ENCODE measurements at places on chromosomes 11 and 22.
A peak's percentile ranks its signal among the peaks of the same experiment; 100 is the strongest.

- DNase-seq = no peak
These were observed 30.0 kb downstream of the LINC01488 start for GRCh38 chr11:69511358-69512055.

DNA sequence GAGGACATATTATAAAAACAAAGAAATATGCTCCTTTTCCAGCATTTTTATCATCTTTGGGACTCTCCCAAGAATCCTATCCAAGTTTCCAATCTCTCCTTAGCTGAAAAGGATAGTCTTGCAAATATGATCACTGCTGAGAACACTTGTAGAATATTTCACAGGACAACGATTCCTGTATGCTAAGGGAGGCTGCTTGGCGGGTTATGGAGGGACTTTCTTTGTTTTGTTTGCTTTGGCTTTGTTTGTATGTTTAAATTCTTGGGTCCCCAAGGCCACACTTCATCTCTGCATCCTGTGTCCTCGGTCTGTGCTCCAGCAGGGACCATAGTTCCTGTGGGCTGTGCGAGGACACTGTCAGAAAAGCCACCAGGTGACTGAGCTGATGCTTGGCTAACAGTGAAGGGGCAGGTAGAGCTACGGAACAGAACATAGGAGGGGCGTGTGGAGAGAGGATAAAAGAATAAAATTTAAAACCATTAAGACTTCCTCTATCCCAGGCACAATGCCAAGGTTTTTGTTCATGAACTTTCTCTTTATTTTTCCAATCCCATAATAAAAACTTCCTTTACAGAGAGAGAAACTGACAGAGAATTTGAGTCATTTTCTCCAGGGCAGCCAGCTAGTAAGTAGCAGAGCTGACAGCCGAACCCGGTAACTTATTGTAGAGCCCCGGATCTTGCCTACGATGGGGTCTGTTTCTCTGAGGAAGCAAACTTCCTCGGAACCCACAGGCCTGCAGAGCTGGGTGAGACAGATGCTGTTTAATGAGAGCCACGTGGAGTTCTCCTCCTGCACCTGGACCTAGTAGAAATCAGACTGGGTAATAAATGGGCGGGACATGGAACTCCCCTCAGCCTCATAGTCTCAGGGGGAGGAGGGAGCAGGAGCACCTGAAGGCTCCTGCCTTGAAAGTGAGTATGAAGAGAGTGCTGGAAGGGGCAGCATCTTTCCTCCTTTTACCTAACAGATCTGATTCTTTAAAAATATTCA, at the start of gene IZUMO1R:
TSS of gene IZUMO1R (plus strand) at position 615 of the 993 bp plus-strand sequence. CDS start 1,057 bp downstream, outside the sequence.
- DNase-seq = no peak

GRCh38 chr11:128501632-128502549, 85.5 kb downstream of the ETS1 start:
- no peak for DNase-seq

- DNase-seq = no peak
These were observed 58.7 kb downstream of the GAS2 start for GRCh38 chr11:22725079-22725478.

DNA sequence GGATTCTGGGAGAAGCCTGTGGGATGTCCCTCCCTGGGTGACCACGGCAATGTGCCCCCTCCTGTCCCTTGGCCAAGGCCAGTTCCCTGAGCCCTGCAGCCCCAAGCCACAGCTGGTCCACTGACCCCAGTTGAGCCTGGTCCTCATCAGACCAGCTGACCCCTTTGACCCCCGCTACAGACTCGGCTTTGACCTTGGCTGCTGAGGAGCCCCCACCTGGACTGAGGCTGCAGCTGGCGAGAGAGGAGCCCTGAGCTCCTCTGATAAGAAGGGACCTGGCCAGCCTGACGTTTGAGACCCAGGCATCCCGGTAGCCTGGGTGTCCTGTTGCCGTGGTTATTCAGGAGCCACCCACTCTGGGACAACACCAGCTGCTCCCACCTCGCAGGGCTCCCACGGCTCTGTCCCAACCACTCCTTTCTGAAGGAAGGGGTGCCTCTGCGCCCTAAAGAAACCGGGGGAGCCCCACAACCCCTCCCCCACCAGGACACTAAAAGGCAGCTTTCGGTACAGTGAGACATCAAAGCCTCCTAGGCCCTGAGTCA, 3.0 kb downstream of the ASCL2 start:
- no peak for DNase-seq

- DNase-seq = no peak
These were observed 65.4 kb upstream of the ZC3H12C start for GRCh38 chr11:110027627-110028371.

DNA sequence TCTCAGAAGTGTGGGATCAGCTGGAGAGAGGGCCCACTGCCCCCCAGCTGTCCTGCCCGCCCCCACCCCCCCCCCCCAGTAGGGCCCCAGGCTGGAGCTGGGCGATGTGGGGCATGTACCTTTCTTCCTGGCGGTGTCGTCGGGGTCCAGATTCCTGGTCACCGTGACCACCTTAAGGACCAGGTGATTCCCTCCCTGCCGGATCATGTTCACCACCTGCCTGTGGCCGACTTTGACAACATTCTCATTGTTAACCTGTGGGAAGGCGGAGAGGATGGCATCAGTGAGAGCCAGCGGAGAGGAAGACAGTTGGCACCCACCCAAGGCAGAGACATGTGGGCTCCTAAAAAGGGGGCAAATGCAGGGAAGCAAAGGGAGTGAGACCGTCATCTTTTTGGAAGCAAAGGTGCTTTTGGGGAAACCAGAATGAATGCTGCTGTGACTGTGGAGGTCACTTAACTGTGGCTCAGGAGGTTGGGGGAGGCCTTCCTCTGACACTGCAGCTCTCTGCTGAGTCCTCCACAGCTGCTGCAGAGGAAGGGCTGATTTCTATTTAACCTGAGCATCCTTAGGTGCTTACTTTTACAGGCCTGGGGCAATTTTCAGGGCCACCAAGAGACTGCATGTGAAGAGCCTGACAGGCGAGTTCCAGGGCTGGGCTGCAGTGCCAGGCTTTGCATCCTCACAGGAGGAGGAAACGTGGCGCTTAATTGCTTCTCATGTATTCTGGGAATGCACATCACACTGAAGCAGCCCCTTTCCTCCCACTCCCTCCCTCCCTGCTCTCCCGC, 104.5 kb downstream of the CTTN start:
- no peak for DNase-seq

- no peak for DNase-seq
These were observed 32.3 kb downstream of the ARVCF start for GRCh38 chr22:19984201-19984753.

DNA sequence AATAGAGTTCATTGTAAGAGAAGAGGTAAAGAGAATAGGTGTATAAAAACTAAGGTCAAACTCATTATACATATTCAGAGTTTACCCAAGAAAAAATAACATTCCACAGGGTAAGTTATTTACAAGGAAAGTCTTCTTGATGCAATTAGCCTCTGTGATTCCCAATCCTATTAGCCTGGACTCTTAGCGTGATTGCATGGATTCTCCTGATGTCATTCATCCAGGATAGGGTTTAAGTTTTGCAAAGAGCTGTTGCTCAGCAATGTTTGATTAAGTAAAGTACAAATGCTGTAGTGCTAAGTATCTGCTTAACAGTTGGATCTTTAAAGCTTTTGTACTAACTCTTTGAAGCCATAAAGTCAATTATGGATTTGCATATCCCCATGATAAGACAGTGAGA, 767.8 kb upstream of the LUZP2 start:
- no peak for DNase-seq

GRCh38 chr11:95330302-95330701, 99.3 kb upstream of the SESN3 start:
- DNase-seq = no peak

- no peak for DNase-seq
These were observed 281.9 kb downstream of the CADM1 start for GRCh38 chr11:115222218-115222862.

- no peak for DNase-seq
These were observed 844 bp downstream of the APOL6 start for GRCh38 chr22:35649026-35649553.

GRCh38 chr11:107457205-107457557, 444 bp downstream of the CWF19L2 start:
- no peak for DNase-seq

- DNase-seq = peak; percentile 92
These were observed at the start of gene FOXRED2 for GRCh38 chr22:36506637-36507517. TSS of gene FOXRED2 (minus strand) at chr22:36507040. CDS start at chr22:36506422, 618 bp downstream.

- no peak for DNase-seq
These were observed 42.2 kb upstream of the FAM181B start for GRCh38 chr11:82775736-82776346.

- DNase-seq = no peak
These were observed 411.8 kb upstream of the CCDC179 start for GRCh38 chr11:23272095-23272494.

- no peak for DNase-seq
These were observed 57.0 kb downstream of the RBFOX2 start for GRCh38 chr22:35971456-35972119.

DNA sequence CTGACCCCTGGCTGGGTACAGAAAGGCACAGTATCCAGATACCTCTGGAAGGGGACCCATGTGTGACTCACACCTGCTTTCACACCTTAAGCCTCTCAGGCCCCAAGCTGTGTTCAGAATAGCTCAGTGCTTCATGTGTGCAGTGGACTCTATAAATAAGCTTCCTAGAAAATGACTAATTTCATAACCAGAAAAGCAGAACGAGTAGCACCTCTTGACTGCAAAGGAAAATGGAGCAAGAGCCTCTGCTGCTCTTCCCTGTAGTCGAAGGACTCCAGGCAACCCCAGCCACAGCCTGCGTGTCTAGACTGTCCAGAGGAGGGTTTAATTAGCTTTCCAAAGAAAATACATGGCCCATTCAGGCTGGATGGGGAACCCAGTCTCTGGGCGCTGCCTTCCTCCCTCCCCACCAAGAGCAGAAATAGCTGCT, 23.1 kb downstream of the PTPN5 start:
- DNase-seq = no peak

- DNase-seq = no peak
These were observed 36.9 kb downstream of the CHRDL2 start for GRCh38 chr11:74694136-74694930.

DNA sequence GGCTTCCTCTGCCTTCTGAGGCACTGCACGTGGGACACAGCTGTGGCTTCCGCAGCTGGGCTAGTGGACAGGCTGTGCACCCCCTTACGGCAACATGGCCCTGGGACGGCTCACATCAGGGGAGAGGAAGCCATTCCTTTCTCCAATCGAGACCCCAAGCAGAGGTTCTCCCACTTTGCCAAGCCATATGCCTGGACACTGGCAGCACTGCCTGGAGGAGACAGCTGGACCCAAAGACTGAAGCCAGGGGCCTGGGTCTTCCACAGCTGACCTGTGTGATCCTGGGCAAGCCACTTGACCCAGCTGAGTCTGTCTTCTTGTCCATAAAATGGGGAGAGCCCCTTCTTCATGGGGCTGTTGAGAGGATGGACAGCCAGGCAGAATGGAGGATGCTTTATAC, 65.4 kb downstream of the SHISAL1 start:
- DNase-seq = peak; percentile 49

- no peak for DNase-seq
These were observed 459 bp upstream of the NCR3LG1 start for GRCh38 chr11:17351172-17351509.

- DNase-seq = no peak
These were observed 1.2 kb upstream of the CEP126 start for GRCh38 chr11:101913656-101914055.

DNA sequence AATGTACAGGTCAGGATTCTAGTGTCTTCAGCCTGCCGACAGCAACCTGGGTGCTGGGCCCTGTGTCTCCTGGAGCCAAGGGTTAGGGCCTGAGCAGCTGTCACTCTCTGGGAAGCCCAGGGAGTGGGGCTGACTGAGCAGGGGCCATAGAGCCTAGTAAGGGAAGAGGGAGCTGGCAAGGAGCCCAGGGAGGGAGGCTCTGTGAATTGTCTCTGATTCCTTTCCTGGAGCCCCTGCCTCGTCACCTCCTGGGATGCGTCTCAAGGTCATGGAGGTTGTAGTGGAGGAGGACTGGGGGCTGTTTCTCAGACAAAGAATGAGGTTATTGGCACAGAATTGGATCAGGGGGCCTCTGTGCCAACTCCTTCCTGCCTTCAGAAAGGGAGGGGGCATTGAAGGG, 11.8 kb downstream of the SOX10 start:
- DNase-seq = no peak

DNA sequence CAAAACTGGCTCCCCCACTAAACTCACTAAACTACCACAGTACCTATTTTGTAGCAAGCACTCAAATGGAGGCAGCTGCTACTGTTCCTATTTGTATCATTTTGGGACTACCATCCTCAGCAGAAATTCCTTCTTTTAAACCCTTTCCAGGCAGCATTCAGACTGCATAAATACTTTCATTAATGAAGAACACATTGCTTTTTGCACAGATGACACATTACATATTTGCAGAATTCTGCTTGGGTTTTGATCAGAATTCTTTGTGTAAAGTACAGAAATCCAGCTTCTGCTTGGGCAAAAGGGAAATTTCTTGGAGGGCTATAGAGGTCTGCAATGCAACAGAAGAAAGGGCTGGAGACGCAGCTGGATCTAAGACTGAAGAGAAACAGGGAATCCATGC, 24.2 kb downstream of the RBX1 start:
- no peak for DNase-seq

GRCh38 chr11:31415435-31415834, 45.8 kb downstream of the DNAJC24 start:
- DNase-seq = no peak

- no peak for DNase-seq
These were observed 14.8 kb upstream of the MFNG start for GRCh38 chr22:37500745-37501609.

DNA sequence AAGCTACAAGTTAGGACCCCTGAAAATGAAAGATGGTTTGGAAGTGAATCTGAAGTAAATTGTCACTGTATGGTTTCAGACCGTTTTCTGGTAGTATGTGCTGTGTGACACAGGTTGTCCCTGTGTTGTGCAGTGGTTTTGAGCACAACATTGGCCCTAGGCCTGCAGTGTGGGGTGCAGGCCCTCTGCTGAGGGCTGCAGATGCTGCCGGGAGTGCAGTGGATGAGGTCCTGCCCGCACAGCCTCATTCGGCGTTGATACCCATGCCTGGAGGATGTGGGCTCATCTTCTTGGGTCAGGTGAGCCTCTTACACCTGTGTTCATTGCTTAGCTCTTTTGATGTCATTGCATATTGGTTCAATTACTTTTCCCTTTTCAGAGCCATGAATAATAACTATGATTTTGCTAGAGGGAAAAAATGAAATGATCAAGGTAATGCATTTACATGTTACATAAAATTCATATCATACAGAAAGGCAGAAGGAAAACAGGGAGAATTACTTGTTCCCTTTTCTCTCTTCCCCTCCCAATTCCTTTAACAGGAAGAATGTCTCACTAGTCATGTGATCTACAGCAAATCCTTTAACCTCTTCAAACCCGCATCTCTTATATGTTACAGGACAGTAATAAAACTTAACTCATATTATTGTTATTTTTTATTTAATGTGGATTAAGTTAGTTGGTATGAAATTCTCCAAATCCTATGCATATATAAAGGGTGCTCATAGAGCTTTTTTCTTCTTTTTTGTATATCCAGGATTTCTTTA, 48.7 kb downstream of the PTPRJ start:
- DNase-seq = no peak

All from suprapubic skin (tissue), 4 donors.